ENCODE measurements at places on chromosomes 3 and 15.

DNA sequence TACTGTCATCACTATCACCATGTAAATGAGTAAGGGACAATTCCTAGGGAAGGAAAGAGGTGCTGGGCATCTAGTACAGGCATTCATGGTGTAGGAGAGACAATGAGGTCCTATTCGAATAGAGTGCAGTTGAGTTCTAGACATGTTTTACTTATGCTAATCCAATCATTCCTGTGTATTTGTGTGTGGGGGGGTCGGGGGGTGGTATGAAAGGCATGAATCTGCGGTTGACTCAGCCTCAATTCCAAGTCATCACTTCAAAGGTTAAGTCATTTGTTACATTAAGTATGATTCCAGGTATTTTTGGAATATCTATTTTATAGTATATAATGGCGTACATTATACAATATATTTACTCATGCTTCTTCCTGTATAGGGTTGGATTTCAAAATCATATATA is 163.1 kb upstream of the GALNT15 start:
- no peak for DNase-seq

DNA sequence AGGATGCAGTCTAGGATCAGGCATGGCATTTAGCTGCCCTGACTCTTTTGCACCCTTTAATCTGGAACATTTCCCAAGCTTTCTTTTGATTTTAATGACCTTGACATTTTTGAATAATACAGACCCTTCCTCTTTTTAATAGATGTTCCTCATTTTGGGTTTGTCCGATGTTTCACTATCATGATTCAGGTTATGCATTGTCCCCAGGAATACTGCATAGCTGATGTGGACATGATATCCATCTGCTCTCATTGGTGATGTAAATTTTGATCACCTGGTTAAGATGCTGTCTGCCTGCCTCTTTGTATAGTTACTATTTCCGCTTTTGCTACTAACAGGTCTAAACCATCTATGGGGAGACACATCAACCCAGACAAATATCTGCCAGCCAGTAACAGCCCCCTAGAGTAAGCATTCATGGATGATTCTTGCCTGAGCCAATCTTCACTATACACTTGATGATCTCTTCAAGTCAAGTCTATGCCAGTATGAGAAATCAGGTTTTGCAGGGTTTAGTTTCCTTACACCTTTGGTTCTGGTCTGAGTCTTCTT is 50.6 kb upstream of the ULK4 start:
- DNase-seq: no peak

- DNase-seq: no peak
Measured at GRCh38 chr3:128263118-128263517, 109.8 kb downstream of the EEFSEC start.

DNA sequence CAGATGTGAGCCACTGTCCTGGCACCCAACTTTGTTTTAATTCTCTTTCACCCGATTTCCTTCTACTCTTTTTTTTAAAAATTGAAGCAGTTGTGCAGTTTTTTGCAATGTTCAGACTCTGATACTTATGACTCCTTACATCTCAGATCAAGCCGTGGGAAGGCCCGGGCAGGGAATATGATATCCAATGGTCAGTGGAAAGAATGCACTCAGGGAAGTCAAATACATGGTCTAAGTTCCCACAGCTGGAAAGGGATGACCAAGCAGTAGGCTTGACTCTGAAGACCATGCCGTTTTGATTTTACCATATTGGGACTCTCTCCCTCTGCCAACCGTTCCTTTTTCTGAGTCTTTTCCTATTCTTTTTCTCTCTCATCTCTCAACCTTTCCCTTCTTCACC is 157.2 kb downstream of the RPLP1 start:
- DNase-seq: no peak

GRCh38 chr3:100120693-100121092 is 6.4 kb upstream of the FILIP1L start:
- no peak for DNase-seq

DNA sequence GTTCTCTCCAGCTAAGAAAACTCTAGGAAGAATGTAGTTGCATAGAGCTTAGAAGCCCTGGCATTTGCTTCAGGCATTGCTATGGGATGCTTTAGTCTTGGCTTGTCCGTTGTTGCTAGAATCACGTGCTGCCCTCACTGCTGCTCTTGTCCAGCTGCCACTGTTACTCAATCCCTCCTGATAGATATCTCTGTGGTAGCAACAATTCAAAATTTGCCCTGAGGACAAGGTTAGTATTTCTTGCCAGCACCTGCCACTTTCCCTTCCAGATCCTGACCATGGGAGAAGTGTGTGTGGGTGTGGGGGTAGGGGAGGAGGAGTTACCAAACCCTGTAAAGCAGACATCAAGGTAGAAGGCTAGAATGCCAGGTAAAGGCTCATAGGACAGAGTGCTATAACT is 113.8 kb downstream of the PPM1L start:
- DNase-seq: no peak

GRCh38 chr3:133441867-133442270 is 42.0 kb downstream of the BFSP2 start:
- DNase-seq: no peak

DNA sequence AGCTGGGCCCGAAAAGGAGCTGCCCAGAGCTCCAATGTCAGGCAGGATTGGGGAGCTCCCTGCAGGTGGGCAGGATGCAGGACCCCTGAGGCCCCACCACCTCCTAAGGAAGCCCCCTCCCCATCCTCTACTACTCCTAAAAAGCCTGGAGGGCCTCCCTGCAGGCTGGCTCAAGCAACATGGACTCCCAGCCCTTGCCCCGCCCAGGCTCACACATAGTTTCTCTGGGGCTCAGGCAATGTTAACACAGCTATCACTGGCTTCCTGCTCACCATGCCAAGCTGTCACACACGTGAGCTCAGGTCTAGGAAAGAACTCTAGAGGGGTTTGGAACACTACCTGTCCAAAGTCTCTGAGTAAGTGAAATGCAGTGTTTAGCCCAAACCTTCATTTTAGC is 65.4 kb upstream of the ZNF148 start:
- DNase-seq: no peak
